ENCODE measurements at places on chromosomes 1 and 21.

DNA sequence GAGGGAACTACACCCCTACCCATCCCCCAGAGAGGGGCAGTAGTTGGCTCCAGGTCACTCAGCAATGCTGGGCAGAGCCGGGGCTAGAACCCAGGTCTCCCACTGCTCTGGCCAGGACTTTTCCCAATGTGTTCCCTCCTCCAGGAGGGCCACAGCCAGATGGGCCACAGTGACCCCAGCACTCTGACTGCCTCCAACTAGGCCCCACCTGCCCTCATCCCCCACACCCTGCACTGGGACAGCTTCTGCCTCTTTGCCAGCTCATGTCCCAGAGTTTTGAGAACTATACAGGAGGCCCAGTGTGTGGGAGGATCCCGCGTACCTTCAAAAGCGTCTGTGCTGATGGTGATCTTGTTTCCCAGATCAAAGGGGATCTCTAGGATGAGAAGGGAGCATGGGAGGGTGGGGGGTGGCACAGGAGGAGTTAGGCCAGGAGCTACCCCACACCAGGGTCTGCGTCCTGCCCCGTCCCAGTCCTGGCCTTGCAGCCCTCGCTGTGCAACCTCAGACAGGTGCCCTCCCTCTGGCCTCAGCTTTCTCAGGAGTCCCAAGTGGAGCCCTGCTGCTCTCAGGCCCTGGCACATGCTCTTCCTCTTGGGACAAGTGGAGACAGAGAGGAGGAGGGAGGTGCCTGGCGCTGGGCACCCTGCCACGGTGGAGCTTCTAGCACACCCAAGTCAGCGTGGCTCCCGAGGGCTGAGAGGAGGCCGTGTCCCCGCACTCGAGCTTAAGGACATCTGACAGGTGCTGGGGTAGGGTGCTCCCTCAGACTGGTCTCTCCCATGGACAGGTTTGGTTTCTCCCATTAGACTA, 22.0 kb downstream of the MYOM3 start:
- DNase-seq = no peak

- DNase-seq = no peak
These were observed 209.1 kb upstream of the LYPLAL1 start for GRCh38 chr1:218964471-218965185.

DNA sequence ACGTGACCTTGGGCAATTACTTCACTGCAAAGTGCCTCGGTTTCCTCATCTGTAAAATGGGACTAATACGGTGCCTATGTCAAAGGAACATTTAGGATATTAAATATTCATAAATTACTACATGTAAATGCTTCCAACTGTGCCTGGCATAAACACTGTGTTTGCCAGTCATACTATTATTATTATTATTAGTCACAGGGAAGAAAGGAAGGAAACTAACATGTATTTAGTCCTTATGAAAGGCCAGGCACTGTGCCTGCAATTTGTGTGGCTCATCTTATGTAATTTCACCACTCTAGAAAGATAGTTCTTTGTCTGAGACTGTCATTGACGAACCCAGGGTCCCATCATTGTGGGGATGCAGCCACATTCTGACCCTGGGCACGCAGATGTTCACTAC, 45.0 kb downstream of the EPHB2 start:
- DNase-seq = no peak

GRCh38 chr1:3898994-3899753, 898 bp downstream of the C1orf174 start:
- DNase-seq = no peak

- DNase-seq = no peak
These were observed 9.4 kb downstream of the CR2 start for GRCh38 chr1:207463571-207463970.

GRCh38 chr21:17789656-17790055, 29.5 kb downstream of the C21orf91 start:
- no peak for DNase-seq

DNA sequence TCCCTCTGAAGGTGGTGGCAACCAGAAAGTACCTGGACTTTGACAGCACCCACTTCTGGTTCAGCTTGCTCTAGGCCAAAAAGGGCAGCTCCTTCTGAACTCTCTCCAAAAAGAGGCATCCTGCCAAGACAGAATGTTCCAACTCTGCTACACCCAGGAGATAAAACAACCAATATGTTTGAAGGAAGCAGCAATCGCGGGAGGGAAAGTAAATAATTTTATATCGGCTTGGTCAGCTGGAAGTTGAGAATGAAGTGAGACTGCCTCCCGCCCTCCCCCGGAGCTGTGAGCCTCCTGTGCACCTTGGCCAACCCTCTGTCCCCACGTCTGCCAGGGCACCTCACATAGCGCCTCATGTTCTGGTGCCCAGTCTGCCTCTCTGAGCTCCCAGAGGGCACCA, 130.3 kb upstream of the ATP1A1 start:
- DNase-seq = no peak

DNA sequence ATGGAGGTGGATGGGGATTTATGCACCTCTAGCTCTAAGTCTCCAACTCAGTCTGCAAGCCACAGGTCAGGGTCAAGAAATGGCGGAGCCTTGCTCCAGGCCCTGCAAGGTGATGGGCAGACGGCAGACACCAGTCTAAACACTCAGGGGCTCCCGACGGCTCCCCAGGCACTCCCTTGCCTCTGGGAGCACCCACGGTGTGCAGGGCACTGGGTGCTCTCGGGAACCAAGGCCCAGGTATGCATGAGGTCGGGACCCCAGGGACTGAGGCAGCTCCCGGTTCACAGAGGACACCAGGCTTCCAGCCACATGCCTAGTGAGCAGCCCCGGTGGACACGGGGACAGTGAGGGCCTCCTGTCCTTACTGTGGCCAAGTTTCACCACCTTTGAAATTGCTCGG, 53.1 kb upstream of the TTC34 start:
- no peak for DNase-seq

DNA sequence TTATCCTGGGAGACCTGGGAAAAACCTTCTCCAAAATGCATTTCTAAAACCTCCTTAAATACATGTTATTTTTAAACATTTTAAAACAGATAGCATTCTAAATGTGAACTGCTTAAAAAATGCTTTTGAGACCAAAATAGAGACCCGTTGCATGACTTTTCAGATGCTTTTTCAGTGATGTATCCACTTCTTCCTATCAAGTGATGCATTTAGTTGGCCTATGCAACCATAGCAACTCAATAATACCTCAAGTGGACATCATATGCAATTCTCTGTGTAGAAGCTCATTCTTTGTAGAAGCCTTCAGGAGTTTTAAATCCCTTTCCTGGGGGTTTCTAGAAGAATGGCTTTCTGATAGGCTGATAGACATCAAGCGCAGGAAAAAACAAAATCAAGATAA, 94.5 kb upstream of the RAVER2 start:
- no peak for DNase-seq

DNA sequence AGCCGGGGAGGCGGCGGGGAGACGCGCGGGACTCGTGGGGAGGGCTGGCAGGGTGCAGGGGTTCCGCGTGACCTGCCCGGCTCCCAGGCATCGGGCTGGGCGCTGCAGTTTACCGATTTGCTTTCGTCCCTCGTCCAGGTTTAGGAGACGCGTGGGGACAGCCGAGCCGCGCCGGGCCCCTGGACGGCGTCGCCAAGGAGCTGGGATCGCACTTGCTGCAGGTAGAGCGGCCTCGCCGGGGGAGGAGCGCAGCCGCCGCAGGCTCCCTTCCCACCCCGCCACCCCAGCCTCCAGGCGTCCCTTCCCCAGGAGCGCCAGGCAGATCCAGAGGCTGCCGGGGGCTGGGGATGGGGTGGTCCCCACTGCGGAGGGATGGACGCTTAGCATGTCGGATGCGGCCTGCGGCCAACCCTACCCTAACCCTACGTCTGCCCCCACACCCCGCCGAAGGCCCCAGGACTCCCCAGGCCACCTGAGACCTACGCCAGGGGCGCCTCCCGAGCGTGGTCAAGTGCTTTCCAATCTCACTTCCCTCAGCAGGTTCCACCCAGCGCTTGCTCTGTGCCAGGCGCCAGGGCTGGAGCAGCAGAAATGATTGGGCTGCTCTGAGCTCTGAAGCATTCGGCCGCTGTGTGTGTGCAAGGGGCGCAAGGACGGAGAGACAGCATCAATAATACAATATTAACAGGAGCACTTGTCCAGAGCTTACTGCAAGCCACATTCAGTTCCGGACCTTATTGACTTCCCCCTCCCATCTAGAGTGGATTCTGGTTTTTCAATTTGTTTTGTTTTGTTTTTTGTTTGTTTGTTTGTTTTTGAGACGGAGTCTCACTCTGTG, 10.3 kb downstream of the SIM2 start:
- no peak for DNase-seq

- no peak for DNase-seq
These were observed 47.1 kb upstream of the CSF3R start for GRCh38 chr1:36529769-36530260.

GRCh38 chr1:209497729-209498128, 85.8 kb upstream of the CAMK1G start:
- DNase-seq = no peak
